ENCODE measurements at places on chromosomes 5 and 9.

DNA sequence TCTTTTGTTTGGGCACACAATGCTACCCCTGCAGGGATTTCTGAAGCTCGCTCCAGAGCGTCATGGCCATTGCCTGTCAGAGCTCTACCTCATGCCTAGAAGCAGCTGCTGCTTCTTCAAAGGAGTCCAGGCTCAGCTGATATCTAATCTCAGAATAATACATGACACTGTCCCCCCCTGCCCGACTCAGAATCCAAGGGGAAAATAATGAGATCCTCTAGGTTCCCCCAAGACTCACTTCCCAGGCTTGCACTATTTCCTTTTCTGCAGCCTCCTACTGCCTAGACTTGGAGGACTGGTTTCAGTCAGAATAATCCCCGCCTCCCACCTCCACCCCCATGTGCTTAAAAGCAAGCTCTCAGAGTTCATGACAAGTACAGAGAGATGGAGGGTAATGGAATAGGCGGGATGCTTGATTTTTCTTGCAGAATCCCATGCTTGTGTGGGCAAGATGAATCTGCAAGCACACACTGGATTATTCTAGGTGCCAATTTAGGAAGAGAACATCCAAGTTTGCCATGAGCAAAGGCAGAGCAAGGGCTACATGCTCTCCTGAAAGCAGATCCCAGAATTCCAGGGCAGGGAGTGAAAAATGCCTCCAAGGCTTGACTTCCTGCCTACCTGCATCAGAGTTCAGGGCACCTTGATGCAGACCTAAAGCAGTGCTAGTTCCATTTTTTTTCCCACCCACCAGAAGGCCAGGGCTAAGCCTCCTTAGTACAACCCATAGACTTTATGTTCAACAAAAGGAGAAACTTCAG, 97.4 kb upstream of the IFNK start:
- DNase-seq: no peak

- peak; percentile 75 for DNase-seq
These were observed 172.3 kb downstream of the GNA14 start for GRCh38 chr9:77475641-77476473.

GRCh38 chr9:121322037-121322736, 47.9 kb downstream of the STOM start:
- no peak for DNase-seq

DNA sequence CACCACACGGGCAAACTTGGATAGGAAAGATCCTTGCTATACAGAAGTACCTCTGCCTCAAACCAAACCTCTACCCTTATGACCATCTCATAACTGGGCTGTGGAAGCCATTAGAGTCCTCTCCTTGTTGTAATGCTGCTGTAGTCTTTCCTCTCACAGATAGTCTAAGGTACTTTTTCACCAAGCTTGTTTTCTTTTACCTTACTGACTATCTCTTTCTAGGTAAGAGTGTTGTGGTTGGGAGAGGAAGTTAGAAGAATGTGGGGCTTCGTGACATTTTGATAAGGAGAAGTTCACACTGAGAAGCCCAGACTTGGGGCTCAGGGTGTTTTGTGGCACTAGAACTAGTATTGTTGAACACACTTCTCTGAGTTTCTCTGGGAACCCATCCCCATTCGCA, 8.9 kb downstream of the CFAP95 start:
- DNase-seq: no peak

DNA sequence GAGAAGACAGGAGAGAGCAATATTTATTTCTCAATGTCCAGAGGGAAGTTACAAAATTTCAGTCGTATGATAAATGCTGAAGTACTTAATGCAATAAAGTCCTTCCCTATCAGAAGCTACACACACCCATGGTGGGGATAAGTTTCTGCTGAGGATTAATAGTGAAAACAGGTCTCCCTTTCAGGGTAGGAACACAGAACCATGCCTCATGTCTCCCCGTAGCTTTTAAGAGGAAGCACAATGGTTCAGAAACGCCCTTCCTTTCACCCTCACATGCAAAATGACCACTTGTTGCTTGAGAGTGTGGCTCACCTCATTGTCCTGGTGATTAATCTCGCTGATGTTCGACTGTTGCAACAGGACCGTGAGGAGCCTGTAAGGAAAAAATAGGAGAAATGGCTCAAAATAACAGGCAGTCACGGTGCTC, 73.6 kb downstream of the ANKRD55 start:
- no peak for DNase-seq
